Activated CD4-positive, alpha-beta T cell treated with anti-CD3 and anti-CD28 coated beads for 1 hour (primary cell): ENCODE measurements at places on chromosomes 4 and X.

GRCh38 chr4:76105652-76106051 is 31.1 kb downstream of the ART3 start:
- DNase-seq = no peak

GRCh38 chr4:140720387-140721304 is 35.5 kb downstream of the TBC1D9 start:
- no peak for DNase-seq

DNA sequence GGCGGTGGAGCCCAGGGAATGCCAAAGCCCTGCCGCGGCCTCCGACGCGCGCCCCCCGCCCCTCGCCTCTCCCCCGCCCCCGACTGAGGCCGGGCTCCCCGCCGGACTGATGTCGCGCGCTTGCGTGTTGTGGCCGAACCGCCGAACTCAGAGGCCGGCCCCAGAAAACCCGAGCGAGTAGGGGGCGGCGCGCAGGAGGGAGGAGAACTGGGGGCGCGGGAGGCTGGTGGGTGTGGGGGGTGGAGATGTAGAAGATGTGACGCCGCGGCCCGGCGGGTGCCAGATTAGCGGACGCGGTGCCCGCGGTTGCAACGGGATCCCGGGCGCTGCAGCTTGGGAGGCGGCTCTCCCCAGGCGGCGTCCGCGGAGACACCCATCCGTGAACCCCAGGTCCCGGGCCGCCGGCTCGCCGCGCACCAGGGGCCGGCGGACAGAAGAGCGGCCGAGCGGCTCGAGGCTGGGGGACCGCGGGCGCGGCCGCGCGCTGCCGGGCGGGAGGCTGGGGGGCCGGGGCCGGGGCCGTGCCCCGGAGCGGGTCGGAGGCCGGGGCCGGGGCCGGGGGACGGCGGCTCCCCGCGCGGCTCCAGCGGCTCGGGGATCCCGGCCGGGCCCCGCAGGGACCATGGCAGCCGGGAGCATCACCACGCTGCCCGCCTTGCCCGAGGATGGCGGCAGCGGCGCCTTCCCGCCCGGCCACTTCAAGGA is at the start of gene FGF2:
Gene FGF2, plus strand, starts transcription at position 279 of the 705 bp plus-strand sequence. Its CDS starts 344 bp downstream, at position 623.
- DNase-seq = no peak

DNA sequence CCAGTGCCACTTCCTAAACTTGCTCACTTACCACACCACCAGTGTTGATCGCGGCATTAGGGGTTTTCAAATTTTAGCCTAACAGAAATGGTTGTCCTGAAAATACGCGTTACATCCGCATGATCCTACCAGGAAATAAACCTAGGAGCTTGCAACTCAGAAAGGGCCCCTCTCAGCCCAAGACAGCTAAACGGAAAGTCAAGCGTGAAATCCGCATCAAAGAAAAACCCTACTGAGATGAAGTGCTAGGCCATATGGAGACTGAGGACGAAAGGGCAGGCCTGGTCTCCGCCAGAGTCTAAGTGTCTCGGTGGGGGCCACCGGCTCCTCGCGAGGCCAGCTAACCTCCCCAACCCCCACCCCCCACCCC is 626 bp downstream of the YTHDC1 start:
- no peak for DNase-seq

GRCh38 chrX:147570483-147570882 is 341.2 kb upstream of the FMR1 start:
- no peak for DNase-seq

- DNase-seq = no peak
Observed at GRCh38 chr4:128528793-128529553, 241.4 kb upstream of the PGRMC2 start.

GRCh38 chr4:17941731-17942130 is 79.8 kb downstream of the LCORL start:
- no peak for DNase-seq

DNA sequence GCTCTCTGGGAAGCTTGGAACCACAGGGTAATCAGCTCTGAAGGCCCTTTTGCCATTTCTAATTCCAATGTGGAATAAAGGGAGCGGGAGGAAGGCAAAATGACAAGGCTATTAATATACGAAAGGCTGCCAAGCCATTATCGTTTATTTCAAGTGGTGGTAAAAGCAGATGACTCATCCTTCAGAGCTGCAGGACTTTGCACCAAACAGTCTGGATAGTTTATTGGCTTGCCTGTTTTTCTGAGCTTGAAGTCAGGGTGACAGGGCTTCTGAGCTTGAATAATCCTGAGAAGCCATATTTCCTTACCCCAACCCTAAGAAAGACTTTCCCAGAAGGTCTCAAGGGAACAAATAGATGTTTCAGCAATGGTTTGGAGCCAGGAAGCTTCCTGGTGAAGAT is 7.7 kb upstream of the GABRE start:
- DNase-seq = no peak

- DNase-seq = no peak
Observed at GRCh38 chr4:113336556-113336955, 287.1 kb downstream of the ANK2 start.

DNA sequence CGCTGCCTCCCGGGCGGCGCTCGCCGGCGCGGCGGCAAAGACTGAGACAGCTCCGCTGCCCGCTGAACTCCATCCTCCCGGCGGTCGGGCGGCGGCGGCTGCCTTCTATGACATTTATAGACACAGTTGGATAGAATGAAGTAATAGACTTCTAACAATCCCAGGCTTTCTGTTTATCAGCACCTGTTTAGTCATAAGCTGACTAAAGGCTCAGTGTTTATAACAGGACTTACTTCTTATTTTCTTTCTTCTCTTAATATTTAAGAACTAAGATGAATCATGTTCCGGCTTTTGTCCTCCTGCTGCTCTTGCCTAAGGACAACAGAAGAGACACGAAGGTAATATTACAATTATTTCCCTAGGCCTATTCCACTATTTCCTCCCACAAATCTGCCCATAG is 3.9 kb downstream of the ARL13A start:
- DNase-seq = no peak

- no peak for DNase-seq
Observed at GRCh38 chr4:171025343-171025742, 787.9 kb upstream of the GALNTL6 start.

DNA sequence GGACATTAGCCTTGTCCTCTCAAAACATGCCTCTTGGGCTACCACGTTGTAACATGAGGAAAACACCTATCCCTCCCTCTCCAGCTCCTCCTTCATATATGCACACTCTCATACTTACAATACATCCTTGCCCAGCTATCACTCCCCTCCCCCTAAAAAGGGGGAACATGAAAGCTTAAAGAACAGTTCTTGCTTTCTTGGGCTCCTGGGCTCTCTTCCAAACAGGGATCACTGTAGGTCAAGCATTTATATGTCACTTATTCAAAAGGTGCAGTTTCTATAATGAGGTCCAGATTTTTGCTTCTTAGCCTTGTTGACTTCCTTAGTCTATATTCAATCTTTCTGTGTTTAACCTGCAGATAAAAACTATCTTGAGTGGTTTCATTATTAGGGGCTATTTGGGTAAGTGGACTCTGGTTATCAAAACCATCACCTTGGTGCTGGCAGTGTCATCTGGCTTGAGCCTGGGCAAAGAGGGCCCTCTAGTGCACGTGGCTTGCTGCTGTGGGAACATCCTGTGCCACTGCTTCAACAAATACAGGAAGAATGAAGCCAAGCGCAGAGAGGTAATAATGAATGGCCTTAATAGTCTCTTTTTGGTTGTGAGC is 119.4 kb downstream of the AKAP4 start:
- DNase-seq = no peak

DNA sequence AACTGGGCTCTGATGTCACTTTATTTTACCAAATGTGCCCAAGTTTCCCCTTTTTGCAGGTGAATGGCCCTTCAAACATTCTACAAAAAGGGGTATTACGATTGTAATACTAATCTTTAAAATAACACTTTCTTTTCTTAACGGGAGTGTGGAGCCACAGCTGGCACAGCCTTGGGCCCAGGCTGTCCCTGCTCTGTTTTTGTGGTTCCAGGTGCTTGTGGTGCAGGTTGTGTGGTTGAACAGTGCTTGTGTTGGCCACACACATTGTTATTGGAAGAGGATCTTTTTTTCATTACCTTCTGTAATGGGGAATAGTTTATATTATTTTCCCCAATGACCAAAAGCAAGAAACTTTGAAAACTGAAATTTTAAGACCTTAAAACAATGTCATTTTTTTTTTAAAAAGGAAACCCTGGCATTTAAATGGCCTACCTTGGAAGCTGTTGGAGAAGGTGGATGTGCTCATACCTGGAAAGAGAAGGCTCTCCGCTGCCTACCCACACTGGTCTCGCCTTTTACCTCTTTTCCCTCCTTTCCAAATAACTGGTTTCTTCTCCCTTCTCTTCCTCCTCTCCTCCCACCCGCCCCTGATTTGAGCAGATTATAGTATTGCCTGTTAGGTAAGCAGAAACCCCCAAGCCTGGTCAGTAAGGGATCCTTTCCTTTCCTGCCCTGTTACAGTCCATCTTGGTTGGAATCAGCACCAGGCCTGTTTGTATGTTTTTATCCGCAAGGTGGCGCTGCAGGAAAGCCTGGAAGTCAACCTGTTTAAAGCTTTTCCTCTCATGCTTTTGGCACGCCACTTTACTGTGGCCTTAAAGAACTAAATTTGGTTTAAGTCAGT is 28.6 kb downstream of the HADH start:
- peak; percentile 75 for DNase-seq
